ENCODE measurements at places on chromosomes 1 and 21.
A peak's percentile ranks its signal among the peaks of the same experiment; 100 is the strongest.

GRCh38 chr1:30318864-30319718 is 404.3 kb downstream of the MATN1 start:
- DNase-seq: no peak

GRCh38 chr1:179825206-179825605 is 52.4 kb downstream of the TOR1AIP2 start:
- DNase-seq: no peak

GRCh38 chr1:66253330-66253921 is 280.5 kb upstream of the SGIP1 start:
- DNase-seq: no peak

DNA sequence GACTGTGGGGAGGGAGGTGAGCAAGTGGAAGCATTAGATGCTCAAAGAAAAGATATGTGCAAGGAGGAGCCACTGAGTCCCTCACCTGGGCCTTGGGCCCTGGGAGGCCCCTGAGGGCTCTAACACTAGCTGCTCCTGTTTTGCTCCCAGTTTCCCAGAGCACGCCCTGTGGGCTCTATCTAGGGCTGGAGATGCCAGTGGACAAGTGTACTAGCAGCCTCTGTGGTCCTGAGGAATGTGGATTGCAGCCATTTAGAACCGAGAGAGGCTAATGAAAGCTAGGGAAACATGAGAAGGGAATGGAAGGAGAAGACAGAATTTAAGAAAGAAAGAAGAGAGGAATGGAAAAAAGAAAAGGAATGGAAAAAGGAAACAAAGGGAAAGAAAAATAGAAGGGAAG is 10.0 kb upstream of the TBX15 start:
- DNase-seq: no peak

DNA sequence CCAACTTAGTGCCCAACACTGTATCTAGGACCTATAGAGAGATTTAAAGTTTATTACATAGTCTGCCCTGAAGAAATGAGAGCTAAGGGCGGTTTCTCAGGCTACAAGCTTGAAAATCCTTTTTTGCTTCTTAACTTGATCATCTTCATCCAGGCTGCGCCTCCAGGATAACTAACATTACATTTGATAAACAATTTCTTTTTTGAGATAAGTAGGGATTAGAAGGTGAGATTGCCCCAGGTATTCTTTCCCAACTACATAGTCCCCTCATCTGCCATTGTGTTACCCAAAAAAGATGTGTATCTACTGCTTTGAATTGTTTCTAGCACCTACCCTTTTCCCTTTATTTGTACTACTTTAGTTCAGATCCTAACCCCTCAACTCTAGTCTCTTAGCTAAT is 25.4 kb downstream of the NUF2 start:
- DNase-seq: no peak

GRCh38 chr1:172321451-172321850 is 99.0 kb upstream of the C1orf105 start:
- no peak for DNase-seq

DNA sequence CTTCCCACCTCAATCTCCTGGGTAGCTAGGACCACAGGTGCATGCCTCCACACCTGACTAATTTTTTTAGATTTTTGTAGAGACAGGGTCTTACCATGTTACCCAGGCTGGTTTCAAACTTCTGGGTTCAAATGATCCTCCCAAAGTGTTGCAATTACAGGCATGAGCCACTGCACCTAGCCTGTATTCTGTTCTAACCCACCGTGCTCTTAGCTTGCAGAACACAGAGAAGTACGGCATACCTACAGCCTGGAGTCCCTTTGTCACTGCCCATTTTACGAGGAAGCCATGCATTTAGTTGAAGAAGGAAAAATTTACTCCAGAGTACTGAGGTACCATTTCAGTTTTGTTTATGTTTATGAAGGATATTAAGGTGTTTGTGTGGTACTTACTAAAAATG is 29.7 kb upstream of the NEXN start:
- DNase-seq: no peak

- no peak for DNase-seq
Observed at GRCh38 chr21:38938343-38938742, 132.6 kb downstream of the ETS2 start.

DNA sequence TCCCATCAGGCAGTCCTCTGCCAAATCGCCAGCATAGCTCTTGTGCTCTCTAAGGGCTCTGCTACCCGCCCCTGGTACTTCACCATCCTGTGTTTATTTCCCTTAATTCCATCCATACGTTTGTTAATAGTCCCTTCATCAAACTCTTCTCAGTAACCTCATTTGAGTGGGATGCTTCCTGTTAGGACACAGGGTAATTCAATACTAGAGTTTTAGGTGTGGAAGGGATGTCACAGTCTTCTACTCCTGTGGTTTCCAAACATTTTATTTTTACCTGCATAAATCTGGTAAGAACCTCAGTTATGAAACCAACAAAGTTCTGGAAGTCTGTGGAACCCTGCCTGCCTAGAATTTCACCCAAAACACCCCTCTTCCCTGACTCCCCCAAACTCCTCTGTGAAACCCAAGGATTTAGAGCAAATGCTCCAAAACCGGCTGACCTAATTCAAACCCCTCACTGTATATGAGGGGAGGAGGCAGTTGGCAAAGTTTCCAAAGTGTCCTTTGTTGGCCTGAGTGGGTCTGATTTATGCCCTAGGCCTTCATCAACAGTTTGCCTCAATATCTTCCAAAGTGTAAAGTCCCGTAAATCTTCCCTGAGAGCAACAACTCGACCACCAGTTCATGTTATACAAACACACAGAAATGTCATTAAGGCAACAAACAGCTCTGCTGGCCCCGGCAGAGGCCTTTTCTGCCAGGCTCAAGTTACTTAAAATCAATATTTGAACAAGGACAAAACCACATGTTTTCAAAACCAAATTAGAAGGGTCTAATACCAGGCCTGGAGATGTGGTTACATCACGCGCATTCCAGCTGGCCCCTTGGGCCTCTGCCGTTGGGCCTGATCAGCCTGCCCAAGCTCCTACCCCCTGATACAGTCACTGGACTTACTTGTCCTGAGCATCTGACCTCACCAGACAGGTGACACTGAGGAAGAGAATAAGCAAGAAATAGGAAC is 82.4 kb upstream of the FGGY start:
- DNase-seq: no peak

DNA sequence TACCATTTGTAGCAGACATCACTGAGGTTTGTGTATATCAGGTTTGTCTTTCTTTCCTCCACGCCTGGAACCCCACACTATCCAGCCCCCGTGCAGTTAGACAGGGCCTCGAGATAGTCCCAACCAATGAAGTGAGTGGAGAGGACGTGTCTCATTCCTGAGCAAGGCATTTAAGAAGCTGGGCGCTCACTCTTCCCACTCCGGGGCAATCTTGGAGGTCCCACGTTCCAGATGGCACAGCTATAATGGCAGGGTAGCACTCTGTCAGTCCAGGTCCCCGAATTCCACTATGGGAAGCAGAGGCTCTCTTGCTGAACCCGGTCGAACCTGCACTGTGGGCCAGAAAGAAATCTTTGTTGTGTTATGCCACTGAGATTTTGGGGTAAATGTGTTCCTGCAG is 57.3 kb upstream of the CSF3R start:
- no peak for DNase-seq

DNA sequence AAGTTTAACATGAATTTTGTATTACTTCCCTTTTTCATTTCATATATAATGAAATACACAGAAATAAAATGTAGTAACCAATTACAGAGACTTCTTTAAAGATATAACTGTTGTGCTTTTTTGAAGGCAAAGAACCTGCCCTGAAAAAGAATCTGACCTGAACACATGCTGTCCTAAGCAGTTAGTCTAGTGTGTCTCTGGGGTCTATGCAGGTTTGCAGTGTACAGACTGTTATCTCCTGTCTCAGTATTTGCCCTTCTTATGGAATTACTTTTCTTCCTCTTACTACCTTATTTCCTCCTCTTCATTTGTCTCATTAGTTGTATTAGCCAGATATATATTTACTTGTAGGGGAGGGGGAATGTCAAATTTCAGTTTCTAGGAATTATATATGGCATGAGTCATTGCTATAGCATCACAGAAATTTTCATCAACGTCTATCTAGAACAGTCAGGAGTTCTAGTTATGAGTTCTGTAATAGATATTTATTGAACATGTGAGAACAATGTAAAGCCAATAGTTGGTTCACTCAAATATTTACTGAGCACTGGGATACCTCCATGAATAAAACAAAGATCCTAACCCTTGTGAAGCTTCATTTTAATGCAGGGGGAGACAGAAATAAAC is 28.4 kb upstream of the PLEKHO1 start:
- no peak for DNase-seq

DNA sequence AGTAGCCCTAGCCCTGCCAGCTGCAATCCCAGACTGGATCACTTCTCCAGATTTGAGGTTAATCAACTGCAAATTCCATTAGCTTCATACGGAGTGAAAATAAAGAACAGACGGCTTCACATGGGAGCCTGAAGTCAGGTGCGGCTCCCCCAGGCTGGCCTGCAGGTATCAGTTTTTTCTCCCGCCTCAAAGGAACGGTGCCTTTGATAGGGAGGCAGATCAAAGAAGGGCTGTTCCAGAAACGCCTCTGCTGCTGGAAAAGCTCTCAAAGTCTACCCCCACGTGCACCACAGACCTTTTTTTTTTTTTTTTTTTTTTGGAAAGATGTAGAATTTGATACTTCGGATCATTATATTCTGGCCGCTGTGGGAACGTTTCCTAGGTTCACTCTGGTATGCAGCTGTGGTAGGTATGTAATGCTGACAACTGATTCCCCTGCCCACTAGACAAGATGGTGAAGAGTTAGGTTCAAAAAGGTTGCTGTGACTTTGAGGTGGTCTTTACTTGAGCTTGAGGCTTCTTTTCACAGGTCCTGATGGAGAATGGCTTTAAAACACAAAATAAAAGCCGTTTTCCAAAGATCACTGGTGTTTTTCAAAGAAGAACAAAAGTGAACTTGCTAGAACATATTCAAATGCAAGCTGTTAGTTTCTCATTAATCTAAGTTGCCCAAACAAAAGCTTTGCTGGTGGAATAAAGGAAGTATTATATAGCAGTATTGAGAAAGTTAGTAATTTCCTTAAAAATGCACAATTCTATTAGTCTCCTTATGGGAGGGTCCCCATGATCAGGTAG is 189.0 kb upstream of the NFIA start:
- DNase-seq: no peak

DNA sequence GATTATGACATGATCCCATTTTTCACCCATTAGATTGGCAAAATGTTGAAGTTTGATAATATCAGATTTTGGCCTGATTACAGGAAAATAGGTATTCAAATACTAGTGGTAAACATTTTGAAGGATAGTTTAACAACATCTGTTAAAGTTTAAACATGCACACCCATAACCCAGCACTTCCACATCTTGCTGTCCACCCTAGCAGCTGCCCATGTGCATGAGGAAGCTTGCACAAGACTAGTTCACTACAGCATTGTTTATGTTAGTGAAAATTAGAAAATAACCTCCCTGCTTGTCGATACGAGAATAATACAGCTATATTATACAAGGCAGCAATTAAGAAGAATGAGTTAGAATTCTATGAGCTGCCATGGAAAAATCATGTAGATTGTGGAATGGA is 127.6 kb downstream of the C1orf21 start:
- no peak for DNase-seq

- no peak for DNase-seq
Observed at GRCh38 chr1:67831850-67832513, 1.3 kb downstream of the GNG12 start.

GRCh38 chr1:32716312-32717148 is 14.0 kb upstream of the SYNC start:
- peak; percentile 10 for DNase-seq

GRCh38 chr1:47575855-47576757 is 138.3 kb downstream of the FOXD2 start:
- no peak for DNase-seq

GRCh38 chr1:206633708-206634121 is 1.6 kb upstream of the DYRK3 start:
- DNase-seq: no peak

DNA sequence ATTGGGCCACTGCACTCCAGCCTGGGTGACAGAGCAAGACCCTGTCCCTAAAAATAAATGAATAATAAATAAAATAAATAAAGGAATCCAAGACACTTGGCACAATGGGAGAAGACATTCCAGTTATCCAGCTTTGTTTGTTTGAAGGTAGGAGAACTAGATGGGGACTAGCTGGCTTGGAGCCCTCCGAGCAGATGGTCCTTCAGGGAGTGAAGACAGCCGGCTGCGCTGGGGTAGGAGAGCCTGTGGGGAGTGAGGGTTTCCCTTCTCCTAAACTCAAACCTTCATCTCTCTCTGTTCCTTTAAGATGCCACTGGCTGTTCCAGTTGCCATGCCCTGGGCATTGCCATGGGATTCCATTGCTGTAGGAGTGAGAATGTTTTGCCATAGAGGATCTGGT is 120.6 kb downstream of the NAV1 start:
- no peak for DNase-seq

- DNase-seq: no peak
Observed at GRCh38 chr1:119808491-119808890, 2.8 kb downstream of the REG4 start.

DNA sequence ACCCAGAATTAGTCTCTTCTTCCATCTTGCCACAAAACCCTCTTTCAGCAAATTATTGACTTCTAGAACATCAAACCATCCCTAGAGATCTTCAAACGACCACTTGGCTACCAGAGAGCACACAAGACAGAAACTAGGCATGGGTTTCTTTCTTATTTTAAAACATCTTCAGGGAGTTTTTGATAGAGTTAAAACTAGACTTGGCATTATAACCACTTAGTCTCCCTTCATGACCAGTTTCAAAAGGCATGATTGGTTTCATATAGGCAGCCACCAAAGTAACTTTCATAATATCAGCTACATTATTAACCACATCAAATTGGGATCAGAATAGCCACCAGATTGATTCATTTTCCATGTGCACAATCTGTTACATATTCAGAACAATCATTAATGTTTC is 368.4 kb upstream of the GREM2 start:
- no peak for DNase-seq

All from stimulated activated CD4-positive, alpha-beta T cell treated with anti-CD3 and anti-CD28 coated beads, Interleukin-1b, Interleukin-23, amount 100 ng/mL, for 1 hour (primary cell).